ENCODE measurements at places on chromosomes 11 and 22.

DNA sequence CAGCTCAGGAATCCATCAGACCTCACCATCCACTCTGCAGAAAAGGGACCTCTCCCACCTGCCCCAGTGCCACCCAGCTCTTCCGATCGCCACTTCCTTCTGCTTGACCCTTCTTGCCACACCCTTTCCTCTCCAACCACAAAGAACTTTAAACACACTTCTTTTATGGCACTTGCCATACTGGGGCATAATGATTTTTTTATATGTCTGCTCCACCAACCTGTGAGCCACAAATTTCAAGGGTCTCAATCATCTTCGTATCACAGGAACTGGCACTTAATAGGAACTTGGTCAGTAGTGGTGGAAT is 11.7 kb upstream of the MYH9 start:
- no peak for DNase-seq

DNA sequence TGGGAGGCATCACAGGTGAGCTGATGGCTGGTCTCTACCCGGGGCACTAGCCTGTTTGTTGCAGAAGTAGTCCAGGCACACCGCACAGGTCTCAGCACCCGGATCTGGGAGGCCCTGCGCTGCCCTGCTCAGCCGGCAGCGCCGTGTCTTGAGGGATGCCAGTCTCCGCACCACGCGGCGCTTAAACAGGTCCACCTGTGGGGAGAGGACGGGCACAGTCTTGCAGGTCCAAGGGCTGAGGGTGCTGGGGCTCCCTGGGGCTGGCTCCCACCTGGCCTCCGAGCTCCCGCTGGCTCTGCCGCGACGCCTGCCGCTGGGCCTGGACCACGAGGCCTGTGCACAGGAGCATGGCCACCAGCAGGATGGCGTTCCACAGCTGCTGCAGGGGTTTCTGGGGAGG is 7.2 kb downstream of the RNF215 start:
- no peak for DNase-seq

DNA sequence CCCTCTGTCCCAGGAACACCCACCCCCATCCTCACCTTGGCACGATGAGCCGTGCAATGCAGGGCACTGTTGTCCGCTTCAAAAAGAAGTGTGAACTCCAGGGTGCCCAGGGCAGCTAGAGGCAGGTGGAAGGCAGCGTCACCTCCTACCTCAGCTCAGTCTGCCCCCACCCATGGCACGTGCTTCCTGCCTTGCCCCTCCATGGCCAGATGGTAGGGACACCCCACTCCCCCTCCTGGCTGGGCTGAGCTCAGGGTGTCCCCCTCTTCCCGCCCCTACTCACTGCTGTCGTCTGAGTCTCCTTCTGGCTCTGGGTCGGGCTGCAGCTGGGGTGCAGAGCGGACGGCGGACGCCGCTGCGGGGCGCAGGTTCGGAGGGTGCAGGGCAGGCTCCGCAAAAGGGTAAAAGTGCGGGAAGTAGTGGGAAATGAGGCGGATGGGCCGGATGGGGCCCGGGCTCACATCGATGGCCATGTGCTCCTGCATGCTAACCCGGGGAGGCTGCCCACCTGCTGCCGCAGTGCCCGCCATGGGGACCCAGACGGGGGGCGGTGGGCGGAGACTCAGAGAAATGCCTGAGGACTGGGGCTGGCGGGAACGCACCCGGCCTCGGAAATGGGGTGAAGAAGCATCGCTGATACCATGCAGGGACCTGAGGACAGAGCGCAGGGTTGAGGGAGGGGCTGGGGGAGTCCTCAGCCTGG is 9.1 kb downstream of the NDUFV1 start:
- no peak for DNase-seq

GRCh38 chr22:37680191-37680851 is 4.9 kb downstream of the LGALS1 start:
- no peak for DNase-seq

DNA sequence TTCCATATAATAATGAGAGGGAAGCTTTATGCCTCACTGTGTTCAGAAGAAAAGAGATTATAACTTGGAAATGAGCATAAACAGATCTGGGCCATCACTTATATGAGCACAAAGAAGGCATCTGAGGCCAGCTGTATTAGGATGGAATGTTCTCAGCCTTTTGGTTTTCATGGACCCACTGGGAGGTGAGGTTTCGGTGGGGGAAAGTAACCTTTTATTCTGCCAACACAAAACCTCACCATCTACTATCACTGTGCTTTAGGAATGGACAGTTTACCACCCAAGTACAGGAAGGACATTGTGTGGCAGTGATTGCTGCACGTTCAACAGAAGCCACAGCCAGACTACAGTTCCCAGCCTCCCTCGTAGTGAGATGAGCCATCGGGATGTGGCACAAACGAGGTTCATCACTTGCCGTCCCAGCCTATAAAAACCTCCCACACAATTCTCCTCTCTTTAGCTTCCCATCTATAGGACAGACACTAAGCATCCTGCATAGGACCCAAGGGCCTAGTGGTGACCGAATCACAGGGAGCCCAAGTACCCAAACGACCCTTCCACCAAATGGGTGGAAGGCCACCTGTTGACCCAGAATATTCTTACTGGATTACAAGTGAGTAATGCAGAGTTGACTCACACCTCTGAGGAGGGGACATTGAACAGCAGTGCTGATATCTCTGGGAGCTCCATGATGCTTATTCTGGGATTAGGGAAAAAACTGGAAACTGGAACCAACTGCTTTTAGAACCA is 121.5 kb upstream of the RAG2 start:
- DNase-seq = no peak

DNA sequence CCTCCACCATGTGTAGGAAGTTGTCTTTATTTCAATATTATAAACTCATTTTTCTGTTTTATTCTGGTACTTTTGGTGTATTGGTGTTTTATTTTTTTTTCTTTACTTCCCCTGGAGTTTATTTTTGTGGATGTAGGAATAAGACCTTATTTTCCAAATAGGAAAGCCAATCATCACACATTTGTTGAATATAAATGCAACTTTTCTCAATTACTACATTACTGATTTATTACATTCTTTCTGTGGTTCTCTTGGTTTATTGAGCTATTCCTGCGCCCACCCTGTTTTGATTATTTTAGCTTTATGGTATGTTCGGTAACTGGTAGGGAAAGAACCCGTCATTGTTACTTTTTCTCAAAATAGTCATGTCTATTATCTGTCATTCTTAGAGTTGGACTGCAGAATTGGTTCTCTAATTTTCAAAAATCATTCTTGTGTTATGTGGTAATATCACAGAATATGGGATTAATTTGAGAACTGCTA is 3.6 kb downstream of the IGLL5 start:
- DNase-seq = no peak

DNA sequence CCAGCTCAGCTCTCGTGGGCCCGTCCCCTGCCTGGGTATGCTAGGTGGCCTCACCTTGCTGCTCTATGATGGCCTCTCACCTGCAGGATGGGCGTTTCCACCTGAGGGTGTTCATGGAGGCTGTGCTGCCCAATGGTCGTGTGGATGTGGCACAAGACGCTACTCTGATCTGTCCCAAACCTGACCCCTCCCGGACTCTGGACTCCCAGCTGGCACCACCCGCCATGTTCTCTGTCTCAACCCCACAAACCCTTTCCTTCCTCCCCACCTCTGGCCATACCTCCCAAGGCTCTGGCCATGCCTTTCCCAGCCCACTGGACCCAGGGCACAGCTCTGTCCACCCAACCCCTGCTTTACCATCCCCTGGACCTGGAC is 2.1 kb downstream of the ZP1 start:
- no peak for DNase-seq

DNA sequence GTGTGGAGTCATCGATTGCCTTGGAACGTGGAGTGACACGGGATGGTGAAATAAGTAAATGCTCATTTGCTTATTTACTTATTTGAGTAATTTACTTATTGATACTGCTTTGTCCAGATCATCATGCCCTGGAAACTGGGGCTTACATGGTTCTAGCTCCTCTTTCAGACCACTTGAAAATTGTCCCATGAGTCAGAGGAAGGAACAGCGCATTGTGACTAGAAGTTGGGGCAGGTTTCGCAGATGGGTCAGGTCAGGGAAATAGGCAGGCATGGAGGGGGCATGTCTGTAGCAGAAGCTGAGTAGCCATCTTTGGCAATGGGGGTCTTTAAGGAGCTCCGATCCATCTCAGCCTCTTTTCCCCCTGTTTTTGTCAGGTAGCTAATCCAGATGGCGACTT is 104.2 kb upstream of the SORL1-AS1 start:
- DNase-seq = no peak

DNA sequence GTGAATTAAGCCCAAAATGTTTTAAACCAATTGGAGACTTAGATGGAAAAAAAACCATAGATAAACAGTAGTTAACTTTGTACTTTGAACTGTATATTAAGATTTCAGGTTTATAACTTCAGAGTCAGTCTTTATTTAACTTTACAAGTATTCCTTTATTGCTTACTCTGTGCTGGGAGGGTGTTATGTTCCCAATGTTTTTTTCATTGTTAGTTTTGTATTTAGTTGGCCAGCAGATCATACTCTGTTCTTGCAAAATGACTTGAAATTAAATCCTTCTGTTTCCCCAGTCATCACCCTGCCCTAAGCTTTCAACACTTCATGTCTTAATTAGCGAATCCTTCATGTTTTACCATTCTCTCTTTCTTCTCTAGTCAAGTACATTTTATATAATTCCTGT is 25.3 kb downstream of the SIK2 start:
- DNase-seq = no peak

GRCh38 chr11:111696556-111696955 is 69.6 kb downstream of the PPP2R1B start:
- DNase-seq = no peak

DNA sequence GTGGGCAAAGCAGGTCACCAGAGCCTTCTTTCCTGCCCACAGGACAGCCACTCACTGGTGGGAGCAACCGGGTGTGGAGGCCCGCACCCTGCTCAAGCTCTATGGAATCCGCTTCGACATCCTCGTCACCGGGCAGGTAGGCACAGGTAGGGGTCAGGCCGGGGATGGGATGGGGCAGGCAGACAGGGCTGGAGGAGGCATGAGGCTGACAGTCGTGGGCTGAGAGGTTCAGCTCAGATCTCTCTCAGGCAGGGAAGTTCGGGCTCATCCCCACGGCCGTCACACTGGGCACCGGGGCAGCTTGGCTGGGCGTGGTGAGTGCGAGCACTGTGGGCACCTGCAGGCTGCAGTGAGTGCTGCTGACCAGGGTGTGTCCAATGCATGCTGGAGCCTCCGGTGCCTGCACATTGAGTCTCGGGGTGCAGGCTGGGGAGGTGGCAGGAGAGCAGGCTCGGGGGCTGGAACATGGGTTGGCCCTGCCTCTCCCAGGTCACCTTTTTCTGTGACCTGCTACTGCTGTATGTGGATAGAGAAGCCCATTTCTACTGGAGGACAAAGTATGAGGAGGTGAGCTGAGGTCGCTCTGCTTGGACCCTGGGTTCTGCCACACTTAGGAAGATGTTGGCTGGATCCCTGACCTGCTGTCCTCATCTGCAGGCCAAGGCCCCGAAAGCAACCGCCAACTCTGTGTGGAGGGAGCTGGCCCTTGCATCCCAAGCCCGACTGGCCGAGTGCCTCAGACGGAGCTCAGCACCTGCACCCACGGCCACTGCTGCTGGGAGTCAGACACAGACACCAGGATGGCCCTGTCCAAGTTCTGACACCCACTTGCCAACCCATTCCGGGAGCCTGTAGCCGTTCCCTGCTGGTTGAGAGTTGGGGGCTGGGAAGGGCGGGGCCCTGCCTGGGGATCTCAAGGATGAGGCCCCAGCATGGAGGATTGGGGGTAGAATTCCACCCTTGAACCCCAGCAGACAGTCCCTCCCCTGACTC is 6.3 kb downstream of the SLC7A4 start:
- DNase-seq = no peak

GRCh38 chr22:49321477-49322055 is 506.1 kb downstream of the BRD1 start:
- no peak for DNase-seq

DNA sequence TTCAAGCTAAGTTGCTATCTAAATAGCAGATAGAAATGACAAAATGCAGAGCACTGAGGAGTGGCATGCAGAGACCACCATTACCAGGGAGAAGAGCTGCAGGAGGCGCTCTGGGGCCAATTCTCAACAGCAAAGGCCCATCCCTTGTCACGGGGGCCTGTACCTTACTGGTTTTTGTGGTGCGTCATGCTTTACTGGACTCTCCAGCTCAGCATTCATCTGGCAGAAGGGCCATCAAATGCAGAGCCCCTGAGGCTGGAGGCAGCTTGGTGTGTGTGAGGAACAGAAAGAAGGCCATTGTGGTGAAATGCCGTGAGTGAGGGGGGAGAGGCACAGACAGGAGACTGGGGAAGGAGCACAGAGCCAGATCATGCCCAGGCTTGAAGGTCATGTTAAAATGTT is 56.5 kb upstream of the NAV2 start:
- DNase-seq = no peak

DNA sequence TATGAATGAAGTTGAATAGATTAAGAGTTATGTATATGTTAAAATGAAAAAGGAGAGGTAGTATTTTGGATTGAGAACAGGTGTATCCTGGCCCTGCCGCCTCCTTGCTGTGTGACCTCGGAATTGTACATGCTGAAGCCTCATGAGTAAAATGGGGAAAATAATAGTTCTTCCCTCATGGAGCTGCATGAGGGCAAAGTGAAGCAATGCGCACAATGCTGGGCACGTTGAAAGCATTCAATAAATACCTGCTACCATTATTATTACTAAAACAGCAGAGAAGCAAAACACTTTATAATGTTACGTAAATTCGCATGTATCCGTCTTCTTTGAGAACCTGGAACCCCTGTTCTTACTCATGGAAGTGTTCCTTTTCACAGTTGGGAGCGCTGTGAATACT is 5.7 kb downstream of the AMOTL1 start:
- no peak for DNase-seq

DNA sequence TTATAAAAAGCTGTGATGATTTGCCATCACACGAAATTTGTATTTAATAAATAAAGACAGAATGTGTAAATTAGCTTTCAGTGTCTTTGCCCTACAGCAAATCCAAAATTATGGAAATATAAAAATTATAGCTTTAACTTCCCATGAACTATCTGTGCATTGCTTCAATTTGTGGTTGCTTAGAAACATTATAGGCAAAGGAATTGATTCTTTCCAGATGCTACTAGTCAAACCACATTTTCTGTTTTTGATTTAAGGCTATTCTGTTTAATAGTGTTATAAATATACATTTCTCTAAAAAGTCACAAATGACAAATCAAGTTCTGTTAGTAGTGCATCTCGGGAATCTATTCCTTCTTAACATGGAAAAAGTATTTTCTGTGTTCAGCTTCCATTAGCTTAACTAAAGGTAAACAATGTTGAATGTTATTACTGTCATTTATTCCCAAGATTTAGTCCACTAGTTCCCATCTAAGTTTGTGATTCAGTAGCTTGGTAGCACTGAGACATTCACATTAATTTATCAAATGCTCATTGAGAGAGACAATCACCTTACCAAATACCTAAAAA is 1086.3 kb upstream of the CCDC90B start:
- no peak for DNase-seq

DNA sequence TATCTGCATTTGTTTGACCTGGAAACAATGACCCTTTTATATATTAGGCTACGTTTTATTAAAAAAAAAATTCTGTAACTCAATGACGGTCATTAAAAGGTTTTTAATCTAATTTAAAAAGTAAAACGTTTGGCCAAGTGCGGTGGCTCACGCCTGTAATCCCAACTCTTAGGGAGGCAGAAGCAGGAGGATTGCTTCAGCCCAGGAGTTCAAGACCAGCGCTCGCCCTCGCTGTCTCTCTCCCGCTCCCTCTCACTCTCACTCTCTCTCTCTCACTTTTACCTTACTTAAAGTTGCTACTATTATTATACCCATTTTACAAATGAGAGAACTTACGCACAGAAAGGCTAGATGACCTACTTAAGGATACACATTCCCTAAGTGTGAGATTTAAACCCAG is 814 bp upstream of the NARS2 start:
- DNase-seq = no peak

GRCh38 chr11:15969701-15970329 is 386.5 kb downstream of the SOX6 start:
- no peak for DNase-seq

GRCh38 chr22:19658967-19659804 is 55.1 kb upstream of the SEPTIN5 start:
- DNase-seq = no peak
